ENCODE measurements at places on chromosomes 16 and 17. TPM values are rescaled to one million over a fixed set of nuclear protein-coding genes. Genes with fewer than 3 reads are reported as not detected.

DNA sequence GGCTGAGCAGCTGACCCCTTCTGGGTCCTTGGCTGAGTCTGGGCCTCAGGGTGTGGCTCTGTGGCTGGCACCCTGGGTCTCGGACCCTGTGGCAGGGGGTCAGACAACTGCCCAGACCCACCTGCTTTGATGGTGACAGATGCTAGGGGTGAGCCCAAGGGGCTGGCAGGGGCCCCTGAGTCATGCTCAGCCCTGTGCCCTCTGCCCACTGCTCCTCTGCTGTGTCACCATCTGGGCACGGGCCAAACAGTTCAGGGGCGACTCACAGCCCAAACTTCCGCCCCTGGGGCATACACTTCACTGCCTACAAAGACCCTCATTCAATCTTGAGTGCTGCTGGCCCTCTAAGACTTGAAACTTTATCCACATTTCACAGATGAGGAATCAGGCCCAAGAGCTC is 5.7 kb downstream of the ADGRG1 start:
- no peak overlapping the region for H3K4me3 ChIP-seq
- H3K36me3 ChIP-seq: no peaks in the 10 kb centered on the region
- H3K27ac ChIP-seq: no peak overlapping the region
- H3K27me3 ChIP-seq: peaks cover 22% of the 10 kb centered on the region
- H3K4me1 ChIP-seq: peaks cover 12% of the 10 kb centered on the region

The ARL4D gene
- 3.2 TPM for total RNA-seq

- peaks cover 34% of the 10 kb centered on the region for H3K27me3 ChIP-seq
- H3K27ac ChIP-seq: no peak overlapping the region
- H3K4me3 ChIP-seq: no peak overlapping the region
- H3K4me1 ChIP-seq: no peaks in the 10 kb centered on the region
- DNase-seq: no peak
These were observed 26.3 kb downstream of the ARHGAP23 start for GRCh38 chr17:38454532-38454931.

- H3K4me3 ChIP-seq: no peak overlapping the region
- no peak overlapping the region for H3K27ac ChIP-seq
- no peaks in the 10 kb centered on the region for H3K27me3 ChIP-seq
These were observed 37.2 kb downstream of the SKAP1 start for GRCh38 chr17:48392857-48393256.

The INTS2 gene
- 25.4 TPM for total RNA-seq

GRCh38 chr16:31335431-31335830 is 19.5 kb upstream of the ITGAX start:
- peaks cover 3% of the 10 kb centered on the region for H3K27me3 ChIP-seq
- peaks cover 12% of the 10 kb centered on the region for H3K36me3 ChIP-seq
- peak overlapping the region; percentile 27 for H3K27ac ChIP-seq
- H3K4me3 ChIP-seq: no peak overlapping the region
- DNase-seq: no peak

- no peaks in the 10 kb centered on the region for H3K27me3 ChIP-seq
- H3K4me1 ChIP-seq: no peaks in the 10 kb centered on the region
- no peak for DNase-seq
These were observed 15.2 kb downstream of the UNC119 start for GRCh38 chr17:28537219-28537610.

The CCL1 gene
- 264 TPM for total RNA-seq

DNA sequence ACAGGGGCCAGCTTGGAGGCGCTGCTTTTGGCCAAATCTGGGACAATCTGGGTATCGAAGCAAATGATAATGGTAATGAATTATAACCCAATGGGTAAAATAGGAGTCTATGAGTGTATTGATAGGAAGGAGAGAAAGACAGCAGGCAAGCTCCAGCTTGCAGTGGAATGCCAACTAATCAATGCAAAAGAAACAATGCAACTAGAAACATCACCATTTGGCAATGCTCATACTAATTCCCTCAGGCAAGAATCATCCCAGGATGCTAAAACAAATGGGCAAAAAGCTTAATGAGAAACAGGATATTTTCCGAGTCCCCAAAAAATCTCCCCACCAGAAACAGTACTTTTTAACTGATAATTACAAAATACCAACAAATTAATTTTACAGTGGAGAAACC is 64.7 kb downstream of the ADCY9 start:
- H3K27ac ChIP-seq: no peak overlapping the region
- H3K27me3 ChIP-seq: peaks cover 3% of the 10 kb centered on the region
- H3K36me3 ChIP-seq: peaks cover 3% of the 10 kb centered on the region

GRCh38 chr17:34619687-34620217 is 40.4 kb downstream of the TMEM132E start:
- peaks cover 22% of the 10 kb centered on the region for H3K27me3 ChIP-seq
- no peak for DNase-seq
- H3K4me1 ChIP-seq: no peaks in the 10 kb centered on the region
- no peak overlapping the region for H3K27ac ChIP-seq
- no peak overlapping the region for H3K4me3 ChIP-seq

The KRTAP2-2 gene
- not detected for total RNA-seq

Measured in activated T-helper 1 cell treated with anti-CD3 and anti-CD28 coated beads, Interleukin-12 subunit alpha, Interleukin-12 subunit beta, Interleukin-2, Interleukin-4 antibody, amounts not matched to agents 30 ng/mL and 10 ng/mL and 1 ng/mL, durations not matched to agents 14 hours and 24 hours and 36 hours (primary cell).